ENCODE measurements at places on chromosomes 2 and 18.

DNA sequence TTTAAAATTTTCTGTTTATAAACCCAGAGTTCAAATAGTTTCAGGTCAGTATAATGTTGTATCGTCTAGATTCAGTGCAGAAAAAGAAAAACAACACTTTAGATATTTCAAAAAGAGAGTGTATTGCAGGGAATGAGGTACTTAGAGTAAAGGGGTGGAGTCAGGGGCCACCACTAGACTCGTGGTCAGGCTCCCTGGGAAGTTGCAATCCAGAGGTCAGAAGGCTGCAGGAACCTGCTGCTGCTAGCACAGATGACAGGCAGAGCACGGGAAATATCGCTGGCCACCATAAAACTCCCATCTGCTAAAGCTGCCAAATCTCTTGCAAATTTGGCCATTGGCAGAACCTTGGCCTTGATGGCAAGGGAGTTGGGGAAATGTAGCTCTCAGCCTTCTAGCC, 64.6 kb downstream of the THNSL2 start:
- DNase-seq: no peak

- DNase-seq: no peak
Measured at GRCh38 chr18:56115071-56116015, 523.0 kb downstream of the TXNL1 start.

DNA sequence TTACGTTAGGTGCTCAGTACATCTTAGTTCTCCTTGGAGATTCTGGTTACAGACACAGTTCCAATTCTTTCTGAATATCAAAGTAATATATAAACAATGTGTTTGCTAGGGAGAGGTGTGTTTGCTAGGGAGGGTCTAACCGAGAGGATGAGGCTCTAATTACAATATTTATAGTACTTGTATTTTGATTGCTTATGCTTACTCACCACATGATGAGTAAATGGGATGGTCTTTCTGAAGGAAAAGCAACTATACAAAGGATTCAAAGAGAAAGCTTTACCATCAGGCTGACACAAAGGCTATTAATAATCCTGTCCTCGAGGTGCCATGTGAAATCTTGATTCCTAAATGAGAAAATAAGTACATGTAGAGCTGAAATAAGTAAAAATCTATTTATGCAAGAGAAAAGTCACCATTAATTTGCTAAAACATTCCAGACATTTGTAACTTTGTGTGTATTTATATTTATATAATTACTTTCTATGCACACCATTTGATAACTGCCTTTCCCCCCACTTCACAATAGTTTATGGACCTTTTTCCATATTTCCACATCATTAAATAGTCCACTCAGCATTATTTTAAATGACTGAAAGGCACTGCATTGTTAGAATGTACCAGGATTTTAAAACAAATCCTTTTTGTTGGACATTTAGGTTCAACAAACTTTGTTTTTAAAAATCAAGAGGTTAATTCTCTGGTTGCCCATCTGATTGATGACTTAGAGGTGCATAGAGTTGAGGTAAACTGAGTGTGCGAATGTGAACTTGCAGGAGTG, 94.5 kb upstream of the FN1 start:
- no peak for DNase-seq

DNA sequence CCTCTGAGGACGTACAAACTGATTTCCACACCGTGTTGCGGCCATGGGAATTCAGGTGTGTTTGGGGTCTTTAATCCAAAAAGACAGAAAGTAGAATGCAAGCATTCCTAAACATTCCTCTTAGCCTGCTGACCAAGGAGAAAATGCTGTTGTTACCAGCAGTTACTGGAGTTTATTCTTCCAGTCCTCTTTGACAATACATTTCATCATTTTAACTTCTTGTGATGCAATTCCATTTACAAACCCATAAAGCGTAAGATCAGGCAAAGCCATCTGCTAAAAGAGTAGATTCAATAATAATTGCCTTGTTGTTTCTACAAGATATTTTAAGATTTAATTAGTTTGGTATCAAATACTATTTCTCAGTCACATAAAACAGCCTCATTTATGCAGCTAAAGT, 32.7 kb downstream of the SPIRE1 start:
- no peak for DNase-seq

- DNase-seq: no peak
Measured at GRCh38 chr2:204332706-204333105, 212.6 kb upstream of the PARD3B start.

GRCh38 chr2:189982780-189983394, 79.6 kb downstream of the MSTN start:
- no peak for DNase-seq

GRCh38 chr2:124264551-124265091, 239.5 kb downstream of the CNTNAP5 start:
- no peak for DNase-seq

DNA sequence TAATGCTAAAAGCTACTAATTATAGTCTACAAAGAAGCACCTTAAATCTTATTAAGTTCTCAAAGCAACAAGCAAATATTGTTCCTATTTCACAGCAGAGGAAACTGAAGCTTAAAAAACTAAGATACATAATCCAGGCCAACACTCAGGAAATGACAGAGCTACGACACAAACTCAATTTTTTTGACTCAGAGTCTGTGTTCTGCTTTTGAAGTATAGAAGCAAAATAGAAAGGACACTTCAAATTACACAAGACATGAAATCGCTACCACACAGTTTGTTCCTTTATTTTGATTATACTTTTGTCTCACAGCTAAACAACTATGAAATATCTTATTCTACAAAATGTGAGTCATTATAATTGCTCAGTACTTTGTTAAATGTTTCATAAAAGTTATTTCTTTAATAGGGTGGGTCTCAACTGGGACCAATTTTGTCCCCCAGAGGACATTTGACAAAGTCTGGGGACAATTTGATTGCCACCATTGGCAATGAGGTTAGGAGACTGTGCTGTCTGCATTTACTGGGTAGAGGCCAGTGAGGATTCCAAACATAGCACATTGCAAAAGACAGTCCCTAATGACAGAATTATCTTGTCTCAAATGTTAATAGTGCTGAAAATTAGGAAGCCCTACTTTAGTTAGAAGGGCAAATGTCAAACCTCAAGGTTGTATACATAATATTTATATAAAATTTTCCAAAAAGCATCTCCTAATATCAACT, 101.5 kb upstream of the GRB14 start:
- DNase-seq: no peak

- DNase-seq: no peak
Measured at GRCh38 chr2:112029164-112029563, 25.9 kb upstream of the TMEM87B start.

DNA sequence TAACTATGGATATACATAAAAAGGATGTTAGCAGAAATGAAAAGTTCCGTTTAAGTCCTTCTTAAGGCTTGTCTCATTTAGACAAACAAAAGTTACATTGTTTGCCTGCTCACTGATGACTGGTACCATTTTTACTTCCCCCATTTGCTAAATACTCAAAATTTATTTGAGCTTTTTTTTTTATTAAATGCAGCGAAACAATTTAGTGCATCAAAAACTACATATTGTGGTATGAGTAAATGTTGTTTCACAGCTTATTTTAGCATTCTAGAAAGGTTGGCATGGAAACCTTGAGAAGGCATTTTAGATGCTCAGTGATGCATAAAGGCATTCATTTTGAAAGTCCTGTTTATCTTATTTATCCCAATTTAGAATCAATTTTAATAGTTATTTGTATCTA, 100.0 kb downstream of the MAP2 start:
- DNase-seq: no peak

DNA sequence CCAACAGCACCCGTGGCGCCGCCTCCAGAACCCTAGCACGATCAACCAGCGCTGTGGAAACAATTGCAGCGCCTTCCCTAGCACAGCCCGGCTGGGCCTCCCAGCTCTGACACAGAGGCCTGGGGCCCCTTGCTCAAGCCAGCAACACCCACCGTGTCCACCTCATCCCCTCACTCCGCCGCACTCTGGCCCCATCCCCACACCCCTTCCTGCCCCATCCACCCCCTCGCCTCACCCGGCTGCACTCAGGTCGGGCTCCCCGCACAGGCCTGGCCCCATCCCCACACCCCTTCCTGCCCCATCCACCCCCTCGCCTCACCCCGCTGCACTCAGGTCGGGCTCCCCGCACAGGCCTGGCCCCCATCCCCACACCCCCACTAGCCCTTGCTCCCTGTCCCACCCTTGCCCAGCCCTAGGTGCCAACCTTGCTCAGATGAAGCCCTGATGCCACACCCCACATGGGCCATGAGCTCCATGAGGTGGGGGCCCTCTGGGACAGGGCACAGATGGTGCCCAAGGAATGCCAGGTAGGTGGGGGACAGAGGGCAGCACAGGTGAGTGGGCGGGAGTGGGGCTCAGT, 28.7 kb downstream of the KIF1A start:
- DNase-seq: no peak

DNA sequence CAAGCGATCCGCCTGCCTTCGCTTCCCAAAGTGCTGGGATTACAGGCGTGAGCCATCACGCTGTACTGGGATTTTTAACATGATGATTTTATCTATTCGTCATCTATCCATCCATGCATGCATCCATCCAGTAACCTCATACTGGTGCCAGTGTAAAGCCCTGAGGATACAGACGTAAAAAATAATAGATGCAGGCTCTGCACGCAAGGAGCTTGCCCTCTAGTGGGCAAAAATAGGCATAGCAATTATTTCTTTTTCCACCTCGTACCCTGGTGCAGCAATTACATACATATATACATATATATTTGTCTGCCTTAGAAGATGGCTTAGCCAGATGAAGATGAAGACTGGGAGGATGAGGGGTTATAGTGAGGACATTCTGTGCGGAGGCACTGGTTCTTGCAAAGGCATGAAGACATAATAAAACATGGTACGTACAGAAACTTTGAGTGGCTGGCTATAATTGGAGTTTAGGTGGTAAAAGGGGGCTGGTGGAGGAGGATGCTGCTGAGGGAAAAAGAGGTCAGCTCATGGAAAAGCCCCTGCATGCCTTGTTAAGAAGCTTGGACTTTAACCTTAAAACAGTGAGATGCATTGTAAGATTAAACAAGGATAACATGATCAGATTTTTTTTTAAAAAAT, 19.6 kb upstream of the RPIA start:
- no peak for DNase-seq

DNA sequence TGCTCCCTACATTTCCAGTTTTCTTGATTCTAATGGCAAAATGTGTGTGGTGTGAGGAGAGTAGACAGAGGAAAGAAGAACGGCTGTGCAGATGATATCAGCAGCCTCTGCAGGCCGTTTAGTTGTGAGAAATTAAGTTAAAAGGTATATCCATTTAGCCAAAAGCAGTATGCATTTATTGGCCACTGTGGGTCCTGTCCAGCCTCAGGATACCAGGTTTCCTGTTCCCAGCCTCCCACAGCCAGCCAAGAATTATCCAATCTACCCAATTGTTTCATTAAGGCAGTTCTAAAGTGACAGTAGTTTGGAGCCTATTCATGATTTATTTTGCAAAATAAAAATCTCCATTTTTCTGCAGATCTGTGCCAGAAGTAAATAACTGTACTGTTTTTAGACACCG, 107.5 kb downstream of the TMEM18 start:
- DNase-seq: no peak

DNA sequence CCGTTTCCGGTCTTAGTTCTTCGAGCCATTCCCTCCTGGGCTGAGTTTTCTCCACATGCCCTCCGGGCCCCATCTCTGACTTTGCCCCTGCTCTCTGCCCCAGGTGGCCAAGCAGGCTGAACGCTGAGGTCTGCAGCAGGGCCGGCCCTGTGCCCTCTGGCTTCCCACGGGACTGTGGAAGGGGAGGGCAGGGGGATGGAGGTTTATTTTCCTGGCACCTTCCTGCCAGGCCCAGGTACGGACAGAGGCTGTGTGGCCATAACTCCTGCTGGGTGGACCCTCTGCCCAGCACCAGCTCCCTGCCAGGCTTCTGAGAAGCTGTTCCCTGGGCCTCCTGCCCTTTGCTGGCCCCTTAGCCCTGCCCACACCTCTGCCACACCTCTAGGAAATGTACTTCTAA, 164.0 kb downstream of the TFCP2L1 start:
- no peak for DNase-seq

DNA sequence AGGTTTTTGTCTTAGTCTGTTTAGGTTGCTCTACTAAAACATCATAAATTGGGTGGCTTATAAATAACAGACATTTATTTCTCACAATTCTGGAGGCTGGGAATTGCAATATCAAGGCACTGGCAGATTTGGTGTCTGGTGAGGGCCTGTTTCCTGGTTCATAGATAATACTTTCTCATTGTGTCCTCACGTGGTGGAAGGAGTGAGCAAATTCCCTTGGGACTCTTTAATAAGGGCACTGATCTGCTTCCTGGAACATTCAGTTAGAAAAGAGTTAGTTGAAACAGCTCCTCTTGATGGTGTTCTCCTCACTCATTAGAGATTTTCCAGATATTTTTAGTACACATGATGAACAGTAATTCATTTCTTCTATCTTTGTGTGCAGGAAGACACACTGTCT, 22.3 kb downstream of the COL4A3 start:
- DNase-seq: no peak

DNA sequence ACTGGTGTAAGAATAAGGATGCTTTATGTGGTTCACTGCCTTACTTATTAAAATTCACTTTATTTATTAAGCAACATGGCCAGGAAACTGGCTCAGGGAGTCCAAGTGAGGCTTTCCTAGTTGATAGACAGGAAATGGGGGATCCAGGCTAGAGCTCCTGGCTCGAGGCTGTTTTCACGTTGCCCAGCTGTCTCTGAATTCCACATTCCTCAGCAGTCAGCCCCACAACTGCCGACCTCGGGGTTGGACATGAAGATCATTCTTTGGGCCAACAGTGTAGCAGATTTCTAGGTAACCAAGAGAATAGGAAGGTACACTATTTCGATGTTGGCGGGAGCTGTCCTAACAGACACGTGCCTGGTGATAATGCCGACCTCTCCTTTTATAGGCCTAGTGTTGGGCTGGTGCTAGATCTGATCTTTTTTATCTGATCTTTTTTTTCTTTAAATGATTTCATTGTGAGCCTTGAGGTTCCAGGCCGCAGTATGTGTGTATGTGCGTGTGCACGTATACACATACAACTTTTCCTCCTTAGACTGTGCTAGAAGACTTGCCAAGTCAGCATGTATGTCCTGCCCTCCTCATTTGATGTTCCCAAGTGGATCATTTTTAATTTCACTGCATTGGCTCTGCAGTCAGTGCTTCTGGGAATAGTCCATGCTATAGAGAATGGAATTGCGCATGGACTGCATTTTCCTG, 103.5 kb downstream of the CABLES1 start:
- DNase-seq: no peak

GRCh38 chr2:197805715-197806633, 1.6 kb downstream of the PLCL1 start:
- DNase-seq: no peak
